ENCODE measurements at places on chromosomes 1 and 21. TPM values are rescaled to one million over a fixed set of nuclear protein-coding genes. Genes with fewer than 3 reads are reported as not detected.

GRCh38 chr1:246081856-246082668 is 425.0 kb downstream of the SMYD3 start:
- DNase-seq = no peak
- H3K4me3 ChIP-seq = no peak overlapping the region
- no peaks in the 10 kb centered on the region for H3K27me3 ChIP-seq

- H3K27ac ChIP-seq = no peak overlapping the region
- no peaks in the 10 kb centered on the region for H3K36me3 ChIP-seq
- no peak overlapping the region for H3K4me3 ChIP-seq
- H3K27me3 ChIP-seq = no peaks in the 10 kb centered on the region
Observed at GRCh38 chr1:161080441-161081405, 8.6 kb downstream of the NECTIN4 start.

- H3K27me3 ChIP-seq = no peaks in the 10 kb centered on the region
- H3K4me1 ChIP-seq = no peaks in the 10 kb centered on the region
- no peaks in the 10 kb centered on the region for H3K36me3 ChIP-seq
- H3K4me3 ChIP-seq = no peak overlapping the region
Observed at GRCh38 chr1:102800406-102800805, 307.9 kb downstream of the COL11A1 start.

DNA sequence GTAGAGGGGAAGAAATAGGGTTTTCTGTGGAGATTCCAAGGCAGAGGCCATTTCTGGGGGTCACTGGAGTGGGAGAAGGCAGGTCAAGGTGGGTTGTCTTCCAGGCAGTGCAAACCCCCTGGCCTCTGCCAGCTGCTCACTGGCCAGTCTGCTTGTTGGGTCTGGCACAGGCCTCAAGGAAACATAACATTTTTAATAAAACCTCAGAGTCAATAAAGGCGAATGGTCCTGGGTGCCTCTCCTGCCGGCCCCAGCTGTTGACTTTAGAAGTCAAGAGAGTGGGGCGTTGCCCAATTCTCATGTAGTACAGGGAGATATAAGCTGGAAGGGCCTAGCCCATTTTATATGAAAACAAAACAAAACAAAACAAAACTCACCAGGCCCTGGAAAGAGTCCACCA is 36.6 kb downstream of the RUNX3 start:
- H3K27me3 ChIP-seq = no peaks in the 10 kb centered on the region
- no peaks in the 10 kb centered on the region for H3K36me3 ChIP-seq
- H3K4me3 ChIP-seq = no peak overlapping the region
- no peak overlapping the region for H3K27ac ChIP-seq
- DNase-seq = peak; percentile 30

- no peak for DNase-seq
- no peaks in the 10 kb centered on the region for H3K36me3 ChIP-seq
- H3K27ac ChIP-seq = peak overlapping the region; percentile 52
- H3K27me3 ChIP-seq = no peaks in the 10 kb centered on the region
- H3K4me1 ChIP-seq = no peaks in the 10 kb centered on the region
Observed at GRCh38 chr1:227429447-227430359, 111.4 kb upstream of the CDC42BPA start.

- no peak overlapping the region for H3K4me3 ChIP-seq
- DNase-seq = no peak
- H3K27ac ChIP-seq = no peak overlapping the region
- no peaks in the 10 kb centered on the region for H3K4me1 ChIP-seq
Observed at GRCh38 chr1:85398391-85399064, 66.4 kb downstream of the DDAH1 start.

- H3K27ac ChIP-seq = peak overlapping the region; percentile 98
- H3K27me3 ChIP-seq = no peaks in the 10 kb centered on the region
- H3K4me3 ChIP-seq = peak overlapping the region; percentile 99
- H3K4me1 ChIP-seq = peaks cover 9% of the 10 kb centered on the region
Observed at GRCh38 chr21:37266515-37267221, 466 bp downstream of the VPS26C start.

- H3K4me3 ChIP-seq = no peak overlapping the region
- no peaks in the 10 kb centered on the region for H3K4me1 ChIP-seq
- no peak for DNase-seq
- no peaks in the 10 kb centered on the region for H3K36me3 ChIP-seq
Observed at GRCh38 chr1:209983953-209984352, 45.9 kb downstream of the SYT14 start.

- peak; percentile 79 for DNase-seq
- no peaks in the 10 kb centered on the region for H3K27me3 ChIP-seq
- H3K36me3 ChIP-seq = no peaks in the 10 kb centered on the region
- peaks cover 43% of the 10 kb centered on the region for H3K4me1 ChIP-seq
Observed at GRCh38 chr1:201500670-201501120, 6.2 kb downstream of the CSRP1 start.

GRCh38 chr1:33014464-33015163 is 22.1 kb downstream of the AK2 start:
- no peak overlapping the region for H3K27ac ChIP-seq
- H3K27me3 ChIP-seq = no peaks in the 10 kb centered on the region
- H3K4me1 ChIP-seq = peaks cover 5% of the 10 kb centered on the region
- no peak overlapping the region for H3K4me3 ChIP-seq

- H3K4me1 ChIP-seq = peaks cover 15% of the 10 kb centered on the region
- H3K27me3 ChIP-seq = no peaks in the 10 kb centered on the region
- no peaks in the 10 kb centered on the region for H3K36me3 ChIP-seq
- no peak overlapping the region for H3K27ac ChIP-seq
- no peak overlapping the region for H3K4me3 ChIP-seq
Observed at GRCh38 chr1:25099343-25099951, 132.9 kb downstream of the SYF2 start.

DNA sequence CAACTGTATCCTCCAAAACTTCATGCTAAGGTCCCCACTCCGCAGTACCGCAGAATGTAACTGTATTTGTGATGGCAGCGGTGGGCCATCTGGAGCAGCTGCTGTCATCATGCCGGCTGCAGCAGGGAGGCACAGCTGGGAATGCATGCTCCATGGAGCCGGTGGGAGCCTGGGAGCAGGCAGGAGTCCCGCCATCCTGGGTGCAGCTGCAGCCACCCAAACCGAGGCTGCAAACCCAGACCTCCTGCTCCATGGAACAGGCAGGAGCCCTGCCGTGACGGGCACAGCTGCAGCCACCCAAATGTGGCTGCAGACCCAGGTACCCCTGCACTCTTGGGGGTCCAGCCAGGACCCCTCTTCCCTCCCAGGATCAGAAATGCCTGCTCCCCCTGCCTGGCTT is 80.3 kb downstream of the SCMH1 start:
- H3K27ac ChIP-seq = no peak overlapping the region
- H3K4me1 ChIP-seq = peaks cover 8% of the 10 kb centered on the region
- peaks cover 7% of the 10 kb centered on the region for H3K36me3 ChIP-seq
- no peak overlapping the region for H3K4me3 ChIP-seq

DNA sequence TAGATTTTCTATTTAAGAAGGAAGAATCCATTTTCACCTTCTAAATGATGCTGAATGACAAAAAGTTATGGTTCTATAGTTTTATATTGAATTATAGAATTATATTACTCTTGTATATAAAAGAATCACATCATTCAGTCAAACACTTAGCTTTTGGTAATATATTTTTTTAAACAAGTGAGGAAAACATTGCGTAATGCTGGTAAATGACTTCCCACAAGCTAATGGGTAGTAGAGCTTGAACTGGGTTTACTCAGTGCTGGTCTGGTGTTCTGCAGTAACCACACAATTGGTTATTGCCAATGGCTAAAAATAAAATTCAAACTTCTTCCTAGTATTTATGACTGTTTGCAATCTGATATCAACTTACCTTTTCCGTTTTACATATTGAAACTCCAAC is 10.6 kb upstream of the GIPC2 start:
- H3K4me3 ChIP-seq = no peak overlapping the region
- no peaks in the 10 kb centered on the region for H3K27me3 ChIP-seq
- no peak overlapping the region for H3K27ac ChIP-seq
- H3K4me1 ChIP-seq = peaks cover 3% of the 10 kb centered on the region
- no peaks in the 10 kb centered on the region for H3K36me3 ChIP-seq

- H3K4me3 ChIP-seq = no peak overlapping the region
- no peak overlapping the region for H3K27ac ChIP-seq
- H3K27me3 ChIP-seq = no peaks in the 10 kb centered on the region
- no peak for DNase-seq
Observed at GRCh38 chr21:14959343-14959742, 105.5 kb downstream of the NRIP1 start.

- no peak for DNase-seq
- H3K27ac ChIP-seq = peak overlapping the region; percentile 79
- H3K36me3 ChIP-seq = no peaks in the 10 kb centered on the region
- peaks cover 41% of the 10 kb centered on the region for H3K4me1 ChIP-seq
- no peak overlapping the region for H3K4me3 ChIP-seq
- no peaks in the 10 kb centered on the region for H3K27me3 ChIP-seq
Observed at GRCh38 chr1:234918961-234919761, 209.5 kb downstream of the TOMM20 start.

DNA sequence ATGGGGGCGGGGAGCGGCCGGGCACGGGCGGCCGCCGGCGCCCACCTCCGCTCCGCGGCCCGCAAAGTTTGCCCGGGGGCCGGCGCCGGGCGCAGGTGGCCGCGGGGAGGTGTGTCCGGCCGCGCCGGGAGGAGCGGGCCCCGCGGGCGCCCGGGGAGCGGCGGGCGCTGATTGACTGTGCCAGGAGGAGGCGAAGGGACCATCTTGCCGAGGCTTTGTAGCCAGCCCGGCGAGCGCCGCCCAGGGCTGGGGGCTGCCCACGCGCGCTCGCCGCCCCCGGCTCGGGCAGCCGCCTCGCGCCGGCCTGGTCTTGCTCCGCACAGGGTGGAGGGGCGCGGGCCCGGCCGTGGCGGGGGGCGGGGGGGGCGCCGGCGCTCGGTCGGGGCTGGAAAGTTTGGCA is 432 bp downstream of the EPHB2 start:
- no peak overlapping the region for H3K4me3 ChIP-seq
- H3K4me1 ChIP-seq = peaks cover 15% of the 10 kb centered on the region
- no peak for DNase-seq
- H3K27ac ChIP-seq = no peak overlapping the region
- H3K36me3 ChIP-seq = no peaks in the 10 kb centered on the region

DNA sequence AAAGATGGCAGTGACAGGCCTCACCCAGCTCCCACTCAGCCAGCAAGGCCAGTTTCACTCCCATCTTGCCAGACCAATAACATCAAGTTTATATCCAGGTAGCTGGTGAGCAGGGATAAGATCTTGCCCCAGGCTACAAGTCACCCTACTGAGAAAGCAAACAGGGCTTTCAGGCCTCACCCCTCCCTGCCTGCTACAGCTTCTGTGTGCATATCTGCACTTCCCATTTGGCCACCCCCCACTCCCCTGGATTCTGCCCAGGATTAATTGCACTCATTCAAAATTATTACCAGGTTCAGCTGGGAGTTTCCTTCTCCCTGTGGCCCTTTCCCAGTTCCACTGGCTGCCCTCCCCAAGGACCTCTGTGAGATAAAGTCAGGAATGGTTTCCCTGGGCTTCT is 352.1 kb downstream of the TBX15 start:
- no peaks in the 10 kb centered on the region for H3K4me1 ChIP-seq
- no peak overlapping the region for H3K4me3 ChIP-seq
- H3K27me3 ChIP-seq = no peaks in the 10 kb centered on the region
- H3K36me3 ChIP-seq = no peaks in the 10 kb centered on the region

DNA sequence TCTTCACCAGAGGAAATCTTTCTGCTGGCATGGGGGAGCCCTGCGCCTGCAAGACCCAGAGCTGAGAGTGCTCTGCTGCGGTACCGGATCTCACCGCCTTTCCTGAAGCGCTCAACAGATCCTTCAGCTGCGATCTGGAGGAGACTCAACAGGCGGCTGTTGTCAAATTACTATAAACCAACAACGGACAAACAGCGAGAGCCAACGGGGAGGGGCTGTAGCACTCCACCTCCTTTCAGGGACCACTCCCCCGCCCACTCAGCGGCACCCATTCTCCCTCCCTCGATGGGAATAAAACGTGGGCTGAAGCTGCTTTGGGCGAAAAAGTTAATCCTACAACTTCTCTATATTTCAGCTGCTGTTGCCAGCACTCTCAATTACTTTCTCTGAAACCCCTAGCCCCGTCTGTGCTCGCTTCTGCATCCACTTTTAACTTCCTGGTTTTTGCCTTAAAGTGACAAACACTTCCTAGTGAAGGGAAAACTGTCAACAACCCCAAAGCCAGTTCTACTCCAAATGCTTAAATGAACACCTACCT is at the start of gene FMO5:
TSS of gene FMO5 (minus strand) at position 147 of the 538 bp plus-strand sequence. CDS start 310 bp downstream, outside the sequence.
- no peaks in the 10 kb centered on the region for H3K27me3 ChIP-seq
- peak within 1 kb of the TSS; percentile 42 for H3K4me3 ChIP-seq
- DNase-seq = peak; percentile 95

DNA sequence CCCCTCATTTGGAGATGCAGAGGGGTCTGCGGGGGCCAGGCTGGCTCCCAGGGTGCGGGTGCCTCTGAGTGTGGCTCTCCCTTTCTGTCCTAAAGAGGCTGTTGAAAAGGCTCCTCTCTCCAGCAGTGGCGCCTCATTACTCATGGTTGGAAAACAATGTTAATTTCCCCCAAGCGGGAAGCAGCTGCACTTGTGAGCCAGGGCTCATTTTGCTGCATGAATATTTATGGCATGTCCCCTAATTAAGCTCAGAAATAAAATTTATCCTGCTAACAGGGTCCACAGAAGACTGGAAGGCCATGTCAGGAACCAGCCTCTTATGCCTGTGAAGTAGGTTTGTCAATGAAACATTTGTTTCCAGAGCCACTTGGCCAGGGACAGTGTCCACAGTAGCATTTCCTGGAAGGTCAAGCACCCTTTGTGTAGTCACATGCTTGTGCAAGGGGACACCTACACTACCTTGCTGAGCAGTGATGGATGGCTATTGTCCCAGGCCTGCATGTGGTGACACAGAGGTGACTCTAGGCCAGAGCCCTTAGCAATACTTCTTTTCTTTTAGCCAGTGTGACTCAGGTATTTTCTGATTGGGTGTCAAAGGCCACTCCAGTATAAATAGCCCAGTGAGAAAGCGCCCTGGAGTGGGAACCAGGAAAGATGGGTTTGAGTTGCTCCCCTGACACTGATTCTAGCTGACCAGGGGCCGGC is 259.0 kb downstream of the FOXD2 start:
- H3K36me3 ChIP-seq = no peaks in the 10 kb centered on the region
- no peak for DNase-seq
- no peaks in the 10 kb centered on the region for H3K4me1 ChIP-seq
- H3K27ac ChIP-seq = no peak overlapping the region
- H3K4me3 ChIP-seq = no peak overlapping the region

HCRTR1 gene
- total RNA-seq = not detected

HOOK1 gene
- total RNA-seq = 35.5 TPM

KLF17 gene
- not detected for total RNA-seq

C8B gene
- total RNA-seq = 1.9 TPM

LRRIQ3 gene
- 1.4 TPM for total RNA-seq

CD2 gene
- 4.8 TPM for total RNA-seq

SPRR2F gene
- total RNA-seq = not detected

LCA5L gene
- total RNA-seq = 4.4 TPM

CLDN17 gene
- not detected for total RNA-seq

TNNT2 gene
- total RNA-seq = 6.8 TPM

CLIC6 gene
- total RNA-seq = 35.4 TPM

LORICRIN gene
- not detected for total RNA-seq

KCNC4 gene
- 9.2 TPM for total RNA-seq

WNT9A gene
- 5.5 TPM for total RNA-seq

LDLRAD1 gene
- total RNA-seq = 30.1 TPM

RNU5D-1 gene
- total RNA-seq = not detected

ETV3L gene
- not detected for total RNA-seq

TMCO4 gene
- 22.5 TPM for total RNA-seq

VASH2 gene
- total RNA-seq = 11.0 TPM

FMO1 gene
- total RNA-seq = 3.7 TPM

All from lung (tissue), 17 donors.